ENCODE measurements at places on chromosomes 2 and 18.

DNA sequence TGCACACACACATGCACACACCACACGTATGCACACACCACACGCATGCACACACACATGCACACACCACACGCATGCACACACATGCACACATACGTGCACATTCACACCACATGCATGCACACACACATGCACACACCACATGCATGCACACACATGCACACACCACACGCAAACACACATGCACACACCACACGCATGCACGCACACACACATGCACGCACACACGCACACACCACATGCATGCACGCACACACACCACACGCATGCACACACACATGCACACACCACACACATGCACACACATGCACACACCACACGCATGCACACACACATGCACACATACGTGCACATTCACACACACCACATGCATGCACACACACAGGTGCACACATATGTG lies 169.8 kb upstream of the SALL3 start:
- DNase-seq = no peak

DNA sequence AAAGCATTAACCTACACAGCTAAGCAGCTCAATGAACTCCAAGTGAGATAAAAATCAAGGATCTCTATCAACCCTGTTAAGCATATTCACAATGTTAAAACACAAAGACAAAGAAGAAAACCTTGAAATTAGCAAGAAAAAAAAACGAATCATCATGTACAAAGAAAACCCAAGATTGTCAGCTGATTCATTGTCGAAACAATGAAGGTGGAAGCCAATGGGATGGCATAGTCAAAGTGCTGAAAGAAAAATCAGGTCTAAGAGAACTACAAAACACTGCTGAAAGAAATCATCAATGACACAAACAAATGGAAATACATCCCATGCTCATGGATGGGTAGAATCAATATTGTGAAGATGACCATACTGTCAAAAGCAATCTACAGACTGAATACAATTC lies 32.5 kb downstream of the NMS start:
- DNase-seq = no peak

GRCh38 chr2:98757904-98758421 lies 27.0 kb upstream of the MGAT4A start:
- DNase-seq = peak; percentile 100

DNA sequence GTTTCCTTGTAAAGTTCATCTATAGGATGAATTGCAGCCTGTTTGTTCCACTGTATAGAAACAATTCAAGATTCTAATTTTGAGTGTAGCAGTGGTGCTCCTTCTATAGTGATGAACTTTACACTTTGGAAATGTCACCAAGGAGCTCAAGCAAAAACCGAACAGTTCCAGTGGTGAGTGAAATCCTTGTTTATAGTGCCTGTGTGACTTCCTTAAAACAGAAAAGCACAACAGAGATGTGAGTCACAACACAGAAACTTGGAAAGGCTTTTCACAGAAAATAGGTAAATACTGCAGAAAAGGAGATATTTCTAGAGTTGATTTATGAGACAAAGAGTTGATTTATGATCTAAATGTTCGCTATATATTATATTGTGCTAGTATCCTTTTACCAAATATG lies 482.0 kb downstream of the PTPRM start:
- no peak for DNase-seq

GRCh38 chr2:165013944-165014619 lies 58.8 kb upstream of the SLC38A11 start:
- DNase-seq = no peak

GRCh38 chr2:237714690-237715458 lies 83.7 kb upstream of the RBM44 start:
- no peak for DNase-seq

- DNase-seq = no peak
Measured at GRCh38 chr18:71809711-71810110, 734.4 kb downstream of the CBLN2 start.

GRCh38 chr18:37334631-37335408 lies 230.8 kb downstream of the CELF4 start:
- no peak for DNase-seq

DNA sequence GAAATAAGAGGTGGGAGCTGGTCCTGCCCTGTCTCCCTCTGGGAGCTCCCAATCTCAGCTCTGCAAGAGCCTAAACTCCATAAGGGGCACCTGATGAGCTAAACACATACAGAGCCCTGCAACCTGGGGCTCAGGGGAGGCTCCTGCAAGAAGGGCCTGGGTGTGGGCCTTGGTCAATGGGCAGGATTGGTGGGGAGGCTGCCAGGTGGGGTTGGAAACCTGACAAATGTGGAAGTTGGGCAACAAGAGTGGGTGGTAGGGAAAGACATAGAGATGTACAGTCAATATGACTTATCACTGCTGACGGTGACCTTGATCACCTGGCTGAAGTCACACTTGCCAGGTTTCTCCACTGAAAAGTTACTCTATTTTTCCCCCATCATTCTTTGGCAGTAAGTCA lies 209.9 kb downstream of the TTC32 start:
- DNase-seq = no peak

DNA sequence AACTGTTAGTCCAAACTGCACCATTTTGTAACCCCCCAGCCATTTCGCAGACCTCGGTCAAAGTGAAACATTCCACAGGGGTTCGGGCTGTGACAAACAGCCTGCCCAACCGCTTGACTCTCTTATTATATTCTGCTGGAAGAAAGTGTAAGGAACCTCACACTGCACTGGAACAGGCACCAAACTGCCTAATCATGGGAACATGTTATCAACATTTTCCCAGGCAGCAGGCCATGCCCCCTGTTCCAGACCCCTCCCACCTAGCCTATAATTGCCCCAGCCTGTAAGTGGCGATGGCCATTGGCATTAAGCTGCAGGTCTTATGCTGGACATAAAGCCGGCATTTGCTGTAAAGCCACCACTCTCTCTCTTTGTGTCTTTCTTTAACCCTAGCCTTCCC lies 16.9 kb downstream of the LYG2 start:
- no peak for DNase-seq

DNA sequence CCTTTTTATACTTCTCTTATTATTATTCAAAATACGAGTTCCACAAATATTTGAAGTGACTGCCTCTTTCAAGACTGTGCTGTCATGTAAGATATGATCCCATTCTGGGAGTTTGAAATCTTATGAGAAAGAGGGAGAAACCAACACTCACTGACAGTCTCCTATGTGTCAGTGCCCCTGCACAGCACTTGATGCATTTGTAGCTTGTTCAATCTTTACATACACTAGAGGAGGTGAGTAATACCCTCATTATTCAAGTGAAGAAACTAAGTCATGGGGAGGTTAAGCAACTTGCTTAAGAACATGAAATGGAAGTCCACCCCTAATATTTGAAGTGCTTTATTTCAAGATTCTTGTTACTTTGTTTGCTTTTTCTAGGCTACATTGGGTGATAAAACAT lies 459.5 kb upstream of the FANCL start:
- DNase-seq = no peak

GRCh38 chr2:165390875-165391274 lies 78.6 kb upstream of the CSRNP3 start:
- no peak for DNase-seq

DNA sequence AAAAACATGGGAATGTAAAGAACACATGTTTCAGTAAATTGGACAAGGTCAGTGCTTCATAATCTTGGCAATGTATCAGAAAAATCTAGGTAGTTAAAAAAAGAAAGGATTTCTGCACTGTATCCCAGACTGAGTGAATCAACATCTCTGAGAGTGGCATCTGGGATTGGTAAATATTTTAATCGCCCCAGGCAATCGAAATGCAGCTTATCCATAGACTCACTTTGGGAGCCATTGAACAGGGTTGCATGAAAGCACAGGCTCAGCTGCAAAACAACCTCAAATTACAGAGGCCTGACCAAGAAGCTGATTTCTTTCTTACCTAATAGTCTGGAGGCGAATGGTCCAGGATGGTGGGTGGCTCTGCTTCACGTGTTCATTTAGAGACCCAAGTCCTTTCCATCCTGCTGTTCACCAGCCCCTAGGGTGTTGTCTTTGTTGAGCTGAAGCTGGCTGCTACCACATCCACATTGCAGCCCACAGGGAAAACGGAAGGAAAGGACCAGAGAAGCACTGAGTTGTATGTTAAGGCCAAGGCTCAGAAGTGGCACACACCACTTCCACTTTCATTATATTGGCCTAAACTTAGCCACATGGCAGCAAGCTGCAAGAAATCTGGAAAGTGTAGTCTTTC lies 59.0 kb downstream of the MOGAT1 start:
- DNase-seq = no peak

GRCh38 chr2:31097962-31098613 lies 40.2 kb downstream of the GALNT14 start:
- no peak for DNase-seq

DNA sequence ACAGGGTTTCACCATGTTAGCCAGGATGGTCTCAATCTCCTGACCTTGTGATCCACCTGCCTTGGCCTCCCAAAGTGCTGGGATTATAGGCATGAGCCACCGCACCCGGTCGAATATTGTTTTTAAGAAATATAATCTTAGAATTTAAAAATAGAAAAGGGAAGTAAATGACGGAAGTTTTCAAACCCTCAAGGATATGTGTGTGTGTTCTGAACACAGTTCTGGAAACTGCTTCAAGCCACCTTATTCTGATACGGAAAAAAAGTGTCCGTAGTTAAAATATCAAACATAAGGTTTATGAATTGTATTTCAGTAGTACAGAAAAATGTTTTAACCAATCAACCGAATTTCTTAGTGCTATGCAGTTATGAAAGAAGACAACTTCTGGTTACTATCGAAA lies 115.9 kb downstream of the UPP2 start:
- DNase-seq = no peak

- DNase-seq = no peak
Measured at GRCh38 chr18:48621815-48622555, 83.2 kb downstream of the CTIF start.

DNA sequence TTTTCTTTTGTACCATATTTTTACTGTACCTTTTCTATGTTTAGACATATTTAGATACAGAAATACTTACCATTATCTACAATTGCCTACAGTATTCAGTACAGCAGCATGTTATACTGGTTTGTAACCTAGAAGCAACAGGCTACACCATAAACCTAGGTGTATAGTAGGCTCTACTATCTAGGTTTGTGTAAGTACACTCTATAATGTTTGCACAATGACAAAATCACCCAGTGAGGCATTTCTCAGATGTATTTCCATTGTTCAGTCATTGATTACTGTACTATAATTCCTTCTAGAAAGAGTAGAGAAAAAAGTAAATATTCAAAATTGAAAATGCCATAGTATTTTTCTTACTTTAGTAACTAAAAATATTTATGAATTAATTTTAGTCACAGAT lies 490.1 kb upstream of the REG3G start:
- DNase-seq = no peak

GRCh38 chr2:187054501-187055319 lies 205.7 kb upstream of the ZSWIM2 start:
- no peak for DNase-seq

DNA sequence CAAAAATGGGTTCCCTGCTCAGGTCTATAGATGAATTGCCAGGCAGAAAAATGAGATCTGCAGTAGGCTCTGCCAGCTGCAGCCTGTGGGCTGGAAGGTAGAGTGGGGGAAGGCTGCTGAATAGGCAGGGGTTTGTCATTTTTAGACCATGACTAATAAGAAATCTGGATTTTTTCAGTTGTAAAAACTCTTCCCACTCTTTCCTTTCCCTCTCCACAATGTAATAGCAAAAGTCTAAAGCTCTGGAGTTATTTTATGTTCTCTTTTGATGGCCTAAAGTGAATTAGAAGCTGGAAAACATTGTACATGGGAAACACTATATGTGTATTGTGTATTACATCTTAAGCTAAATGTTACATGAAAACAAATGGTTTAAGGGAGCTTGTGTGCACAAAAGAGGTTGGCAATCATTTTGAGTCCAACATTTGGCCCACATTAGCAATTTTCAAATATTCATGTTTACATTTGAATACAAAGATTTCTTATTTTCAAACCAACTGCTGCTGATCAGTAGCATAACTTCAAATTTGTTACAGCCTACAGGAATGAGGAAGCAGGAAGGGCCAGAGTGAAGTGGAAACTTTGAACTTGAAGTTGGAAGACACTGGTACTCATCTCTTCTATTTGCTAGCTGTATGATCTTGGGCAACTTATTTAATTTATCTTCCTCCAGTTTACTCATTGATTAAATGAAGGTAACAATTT lies 407.1 kb downstream of the SLC4A3 start:
- DNase-seq = peak; percentile 47

- no peak for DNase-seq
Measured at GRCh38 chr2:238913931-238914647, 66.2 kb downstream of the TWIST2 start.

GRCh38 chr2:68046224-68046623 lies 16.6 kb downstream of the C1D start:
- no peak for DNase-seq

GRCh38 chr2:23445450-23445868 lies 60.5 kb downstream of the KLHL29 start:
- peak; percentile 71 for DNase-seq

GRCh38 chr2:184847331-184847730 lies 249.0 kb downstream of the ZNF804A start:
- no peak for DNase-seq

DNA sequence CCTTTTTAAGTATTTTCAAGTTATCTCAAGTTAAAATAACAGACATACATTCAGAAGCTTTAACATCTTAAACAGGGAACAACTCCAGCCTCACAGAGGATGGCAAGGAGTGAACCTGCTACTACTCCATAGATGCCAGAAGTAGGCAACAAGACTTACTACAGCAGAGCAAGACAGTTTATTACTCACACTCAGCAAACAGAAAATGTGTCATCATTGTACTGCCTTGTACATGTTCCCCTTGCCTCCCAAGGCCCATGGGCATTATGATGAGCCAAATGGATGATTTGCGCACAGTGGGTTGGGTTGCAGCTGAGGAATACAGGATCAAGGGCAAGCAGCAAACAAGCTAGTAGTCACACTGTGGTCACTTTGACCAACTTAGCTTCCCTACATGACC lies 80.6 kb upstream of the VRK2 start:
- DNase-seq = no peak
